AG09319 (cell line): ENCODE measurements at places on chromosomes 2 and 18.

GRCh38 chr2:134177351-134177931 lies 76.4 kb upstream of the MGAT5 start:
- no peak for DNase-seq

GRCh38 chr2:173326806-173327205 lies 27.9 kb upstream of the CDCA7 start:
- no peak for DNase-seq

GRCh38 chr2:6352906-6353515 lies 512.7 kb downstream of the CMPK2 start:
- no peak for DNase-seq

- no peak for DNase-seq
Measured at GRCh38 chr2:33136566-33136965, 189.8 kb downstream of the LTBP1 start.

GRCh38 chr2:171402906-171403580 lies 30.7 kb downstream of the METTL8 start:
- DNase-seq: no peak

GRCh38 chr2:196275646-196276352 lies 104.4 kb upstream of the STK17B start:
- DNase-seq: no peak

- DNase-seq: no peak
Measured at GRCh38 chr2:237433920-237434676, 20.1 kb upstream of the COL6A3 start.

- DNase-seq: no peak
Measured at GRCh38 chr2:23380562-23381065, 4.4 kb upstream of the KLHL29 start.

GRCh38 chr2:150162241-150162942 lies 325.1 kb downstream of the RND3 start:
- DNase-seq: no peak

DNA sequence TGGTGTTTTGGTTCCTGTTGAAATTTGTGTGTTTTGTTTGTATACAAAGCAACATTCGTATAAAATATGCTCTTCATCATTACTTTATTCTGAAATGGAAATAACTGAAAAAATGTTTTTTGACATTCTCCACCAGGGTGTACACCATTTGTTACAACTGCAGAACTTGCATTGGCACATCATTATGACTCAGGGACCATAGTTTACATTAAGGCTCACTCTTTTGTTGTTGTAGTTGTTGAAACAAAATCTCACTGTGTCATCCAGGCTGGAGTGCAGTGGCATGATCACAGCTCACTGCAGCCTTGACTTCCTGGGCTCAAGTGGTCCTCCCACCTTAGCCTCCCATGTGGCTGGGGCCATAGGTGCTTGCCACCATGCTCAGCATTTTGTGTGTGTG lies 676.6 kb downstream of the TDRD15 start:
- no peak for DNase-seq

GRCh38 chr2:70061317-70061716 lies 26.0 kb upstream of the PCBP1 start:
- DNase-seq: no peak

- no peak for DNase-seq
Measured at GRCh38 chr2:41735476-41735875, 312.3 kb upstream of the PKDCC start.

- no peak for DNase-seq
Measured at GRCh38 chr2:145729993-145730770, 1210.3 kb upstream of the ZEB2 start.

GRCh38 chr2:86038291-86039081 lies 67.2 kb downstream of the POLR1A start:
- no peak for DNase-seq

DNA sequence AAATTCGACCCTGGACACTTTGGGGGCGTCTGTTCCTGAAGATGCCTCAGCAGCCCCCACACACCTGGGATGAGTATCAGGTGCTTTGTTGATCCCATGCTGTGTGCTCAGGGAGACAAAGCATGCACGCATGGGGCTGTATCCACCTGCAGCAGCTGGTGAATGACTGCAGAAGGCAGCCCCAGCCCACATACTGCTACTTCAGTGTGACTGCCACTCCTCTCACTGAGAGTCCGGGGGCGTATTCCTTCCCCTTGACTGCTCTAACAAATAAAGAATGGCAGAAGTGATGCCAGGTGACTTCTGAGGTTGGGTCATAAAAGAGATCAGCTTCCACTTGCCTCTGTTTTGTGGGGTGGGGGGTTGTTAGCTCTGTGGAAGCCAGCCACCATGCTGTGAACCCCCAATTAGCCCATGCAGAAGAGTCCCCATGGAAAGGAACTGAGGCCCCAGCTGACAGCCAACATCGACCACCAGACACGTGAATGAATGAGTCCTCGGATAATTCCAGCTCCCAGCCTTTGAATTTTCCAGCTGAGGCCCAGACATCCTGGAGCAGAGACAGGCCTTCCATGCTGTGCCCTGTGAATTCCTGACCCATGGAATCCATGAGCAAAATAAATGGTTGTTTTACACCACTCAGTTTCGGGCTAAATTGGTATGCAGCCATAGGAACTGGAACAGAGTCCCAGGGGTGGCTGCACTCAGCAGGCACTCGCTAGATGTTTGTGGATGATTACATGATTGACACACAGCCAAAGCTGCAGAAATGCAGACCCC lies 289.3 kb downstream of the CELF4 start:
- no peak for DNase-seq

DNA sequence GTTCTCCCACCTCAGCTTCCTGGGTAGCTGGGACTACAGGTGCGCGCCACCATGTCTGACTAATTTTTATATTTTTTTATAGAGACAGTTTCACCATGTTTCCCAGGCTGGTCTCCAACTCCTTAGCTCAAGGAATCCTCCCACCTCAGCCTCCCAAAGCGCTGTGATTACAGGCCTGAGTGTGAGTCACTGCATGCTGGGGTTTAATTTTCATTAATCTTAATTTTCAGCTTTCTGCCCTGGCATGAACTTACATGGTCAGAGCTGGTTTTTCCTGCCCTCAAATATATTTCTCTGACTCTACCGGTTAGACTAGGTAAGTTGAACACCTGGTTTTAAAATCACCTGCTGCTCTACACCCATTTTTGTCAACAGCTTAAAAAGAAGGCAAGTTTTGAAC lies 3.1 kb downstream of the MARCHF7 start:
- DNase-seq: no peak

DNA sequence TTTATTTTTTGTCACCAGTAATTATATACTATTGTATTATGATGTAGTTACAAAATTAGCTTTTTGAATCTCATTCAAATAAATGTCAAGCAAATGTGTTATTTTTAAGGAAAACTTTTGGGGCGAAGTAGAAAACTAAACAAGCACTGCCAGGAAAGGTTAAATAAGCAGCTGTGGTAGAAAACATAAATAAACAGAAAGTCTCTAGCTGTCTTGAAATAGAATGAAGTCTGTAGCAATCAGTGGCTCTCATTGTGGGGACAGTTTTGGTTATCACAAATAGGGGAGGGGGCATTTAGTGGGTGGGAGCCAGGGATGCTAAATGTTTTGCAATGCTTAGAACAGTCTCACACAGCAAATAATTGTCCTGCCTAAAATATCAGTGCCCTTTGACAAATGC lies 3.4 kb downstream of the INSIG2 start:
- no peak for DNase-seq

DNA sequence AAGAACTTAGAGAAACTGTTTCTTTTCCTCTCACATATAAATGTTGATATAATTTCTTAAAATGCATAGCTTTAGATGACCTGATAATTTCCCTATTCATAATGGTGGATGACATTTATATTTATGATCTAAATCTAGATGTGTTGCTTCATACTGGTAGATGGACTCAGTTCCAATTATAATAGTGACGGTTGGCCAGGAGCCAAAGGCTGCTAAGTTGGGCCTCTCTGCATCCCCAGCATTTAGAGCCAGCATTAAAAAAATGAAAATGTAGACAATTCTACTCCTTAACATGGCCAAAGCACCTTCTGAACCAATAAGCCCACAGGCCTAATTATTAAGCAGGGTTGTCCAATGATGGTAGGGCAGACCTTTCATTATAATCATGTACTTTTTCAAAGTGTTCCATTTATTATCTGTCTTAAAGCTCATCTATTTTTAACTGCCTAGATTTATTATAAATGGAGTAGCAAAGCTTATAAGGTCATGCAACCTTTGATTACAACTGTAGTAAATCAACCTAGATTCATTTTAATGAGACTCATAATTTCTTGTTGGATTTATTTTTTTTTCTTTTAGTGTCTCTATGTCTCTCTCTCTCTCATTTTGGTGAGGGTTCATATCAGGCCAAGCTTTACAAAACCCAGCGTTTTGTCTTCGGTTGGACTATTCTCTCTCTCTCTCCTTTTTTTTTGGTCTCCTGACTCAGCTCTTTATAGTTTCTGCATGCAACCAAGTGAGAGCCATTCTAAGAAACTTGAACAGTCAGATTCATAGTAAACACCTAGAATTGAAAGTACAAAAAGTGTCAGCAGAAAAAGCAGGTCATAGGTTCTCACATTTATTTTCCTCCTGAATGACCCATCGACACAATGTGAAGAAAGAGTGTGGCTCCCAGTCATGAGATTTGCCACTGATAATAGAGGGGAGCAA lies 2016.1 kb upstream of the PIK3C3 start:
- no peak for DNase-seq

- DNase-seq: no peak
Measured at GRCh38 chr2:1811258-1811970, 67.1 kb upstream of the PXDN start.

DNA sequence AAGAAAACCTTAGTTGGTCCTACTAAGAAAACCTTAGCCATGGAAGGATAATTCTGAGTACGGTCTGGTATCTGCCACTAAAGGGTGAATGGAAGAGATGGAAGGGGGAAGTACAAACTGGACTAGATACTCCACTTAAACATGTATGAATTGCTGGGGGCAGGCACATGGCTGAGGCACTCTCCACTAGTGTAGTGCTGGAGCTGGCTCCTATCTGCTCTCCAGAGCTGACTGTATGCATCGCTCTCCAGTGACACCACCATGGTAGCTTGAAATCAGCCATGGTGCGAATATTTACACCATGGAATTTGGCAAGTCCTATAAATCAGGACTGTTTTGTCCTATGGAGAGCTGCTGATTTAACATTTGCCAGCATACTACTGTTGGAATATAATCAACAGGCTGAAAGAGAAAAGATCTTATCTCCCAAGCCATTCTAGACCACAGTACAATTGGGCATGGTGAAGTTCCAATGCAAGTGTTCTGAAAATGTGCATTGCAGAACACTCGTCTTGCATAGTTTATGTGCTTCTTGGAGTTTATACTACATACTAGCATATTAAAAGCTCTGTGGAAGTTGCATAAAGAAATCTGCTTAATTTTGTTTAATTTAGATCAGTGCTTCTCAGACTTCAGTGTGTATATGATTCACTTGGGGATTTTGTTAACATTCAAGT lies 277.4 kb downstream of the TDRD15 start:
- DNase-seq: no peak

- no peak for DNase-seq
Measured at GRCh38 chr2:188898261-188898660, 75.9 kb upstream of the COL3A1 start.

DNA sequence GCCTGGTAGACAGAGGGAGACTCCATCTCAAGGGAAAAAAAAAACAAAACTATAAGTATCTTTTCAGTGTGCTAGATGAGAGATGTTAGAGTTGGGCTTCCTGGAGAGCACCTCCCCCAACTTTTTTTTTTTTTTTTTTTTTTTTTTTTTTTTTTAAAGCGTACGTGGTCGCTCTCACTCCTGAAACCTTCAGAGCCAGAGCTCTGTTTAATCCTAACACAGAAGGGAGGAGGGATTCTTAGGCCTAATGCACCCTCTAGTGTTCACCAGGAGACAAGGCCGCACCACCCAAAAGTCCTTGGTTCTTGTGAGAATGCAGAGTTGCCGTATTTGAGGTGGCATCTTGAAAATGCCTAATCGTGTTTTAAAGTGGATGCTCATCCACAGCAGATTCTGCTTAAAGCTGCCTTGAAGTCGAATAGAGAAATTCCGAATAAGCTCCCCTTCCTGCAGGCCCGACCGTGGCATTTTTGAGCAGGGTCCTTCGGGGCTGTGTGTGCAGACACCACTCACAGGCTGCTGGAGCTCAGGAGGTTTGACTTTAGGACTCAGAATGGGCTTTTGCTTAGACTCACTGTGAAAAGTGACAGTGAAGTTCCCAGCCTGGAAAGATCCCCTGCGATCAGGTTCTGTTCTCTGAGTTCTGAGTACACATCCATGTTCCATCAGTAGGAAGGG lies 252.6 kb downstream of the AGAP1 start:
- DNase-seq: peak; percentile 68

DNA sequence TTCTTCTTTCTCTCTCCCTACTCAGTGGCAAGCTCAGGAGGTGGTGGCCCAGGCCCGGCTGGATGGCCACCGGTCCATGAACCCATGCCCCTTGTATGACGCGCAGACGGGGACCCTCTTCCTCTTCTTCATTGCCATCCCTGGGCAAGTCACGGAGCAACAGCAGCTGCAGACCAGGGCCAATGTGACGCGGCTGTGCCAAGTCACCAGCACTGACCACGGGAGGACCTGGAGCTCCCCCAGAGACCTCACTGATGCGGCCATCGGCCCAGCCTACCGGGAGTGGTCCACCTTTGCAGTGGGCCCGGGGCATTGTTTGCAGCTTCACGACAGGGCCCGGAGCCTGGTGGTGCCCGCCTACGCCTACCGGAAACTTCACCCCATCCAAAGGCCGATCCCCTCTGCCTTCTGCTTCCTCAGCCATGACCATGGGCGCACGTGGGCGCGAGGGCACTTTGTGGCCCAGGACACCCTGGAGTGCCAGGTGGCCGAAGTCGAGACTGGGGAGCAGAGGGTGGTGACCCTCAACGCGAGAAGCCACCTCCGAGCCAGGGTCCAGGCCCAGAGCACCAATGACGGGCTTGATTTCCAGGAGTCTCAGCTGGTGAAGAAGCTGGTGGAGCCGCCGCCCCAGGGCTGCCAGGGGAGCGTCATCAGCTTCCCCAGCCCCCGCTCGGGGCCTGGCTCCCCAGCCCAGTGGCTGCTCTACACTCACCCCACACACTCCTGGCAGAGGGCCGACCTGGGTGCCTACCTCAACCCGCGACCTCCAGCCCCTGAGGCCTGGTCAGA lies 1.8 kb downstream of the NEU2 start:
- DNase-seq: no peak

DNA sequence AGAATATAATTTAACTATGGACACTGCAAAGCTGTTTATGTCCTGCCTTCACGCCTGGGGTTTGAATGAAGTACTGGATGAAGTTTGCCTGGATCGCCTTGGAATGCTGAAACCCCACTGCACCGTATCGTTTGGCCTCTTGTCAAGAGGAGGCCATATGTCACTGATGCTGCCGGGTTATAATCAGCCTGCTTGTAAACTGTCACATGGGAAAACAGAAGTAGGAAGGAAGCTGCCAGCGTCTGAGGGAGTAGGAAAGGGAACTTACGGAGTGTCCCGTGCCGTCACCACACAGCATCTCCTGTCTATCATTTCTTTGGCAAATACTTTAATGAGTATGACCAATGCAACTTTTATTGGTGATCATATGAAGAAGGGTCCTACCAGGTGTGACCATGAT lies 105.8 kb downstream of the WDR7 start:
- DNase-seq: no peak
